ENCODE measurements at places on chromosomes 4 and X.

- no peak for DNase-seq
Observed at GRCh38 chr4:146883070-146883469, 62.6 kb downstream of the TTC29 start.

GRCh38 chrX:98548519-98548918 is 1664.8 kb downstream of the RPA4 start:
- no peak for DNase-seq

GRCh38 chr4:104975617-104976016 is 171.1 kb upstream of the TET2 start:
- DNase-seq, result no peak

- DNase-seq, result no peak
Observed at GRCh38 chr4:183544109-183544508, 39.3 kb downstream of the ING2 start.

DNA sequence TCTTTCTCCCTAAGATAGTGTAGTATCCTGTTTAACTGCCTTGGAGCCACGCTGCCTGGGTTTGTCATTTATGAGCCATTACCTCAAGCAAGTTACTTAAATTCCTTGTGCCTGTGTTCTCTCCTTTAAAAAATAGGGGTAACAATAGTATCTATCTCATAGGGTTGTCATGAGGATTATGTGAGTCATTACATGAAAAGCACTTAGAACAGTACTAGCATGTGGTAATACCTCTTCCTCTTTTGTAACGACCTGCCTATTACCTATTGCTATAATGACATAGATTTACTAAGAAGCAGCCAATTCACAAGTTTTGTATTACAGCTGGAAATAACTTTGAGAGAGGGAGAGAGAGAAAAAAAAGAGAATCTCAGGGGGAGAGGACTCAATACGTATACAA is 834.7 kb downstream of the RAPGEF2 start:
- no peak for DNase-seq

- DNase-seq, result no peak
Observed at GRCh38 chrX:54494166-54494988, 1.7 kb downstream of the FGD1 start.

GRCh38 chrX:154546354-154547244 is at the start of gene G6PD:
G6PD (minus strand) TSS chrX:154546846; CDS start chrX:154546155, 691 bp downstream.
- peak; percentile 62 for DNase-seq

GRCh38 chr4:180571516-180572055 is 1671.6 kb upstream of the TENM3 start:
- DNase-seq, result no peak

DNA sequence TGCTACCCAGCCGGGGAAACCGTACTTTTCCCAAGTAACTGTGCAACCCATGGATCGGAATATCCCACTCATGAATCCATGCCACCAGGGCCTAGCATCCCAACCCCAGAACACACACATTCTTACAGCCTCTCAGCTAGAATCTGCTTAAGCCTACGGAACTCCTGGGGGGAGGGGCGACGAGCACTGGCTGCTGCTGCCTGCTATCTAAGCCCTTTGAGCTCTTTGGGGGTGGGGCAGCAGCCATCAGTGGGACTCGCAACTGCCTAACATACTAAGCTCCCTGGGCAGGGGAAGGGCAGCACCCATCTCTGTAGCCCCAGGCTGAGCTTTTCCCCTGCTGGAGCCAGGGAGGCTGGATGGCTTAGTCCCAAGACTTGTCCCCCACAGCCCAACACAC is 28.6 kb downstream of the NUDT10 start:
- DNase-seq, result no peak

- no peak for DNase-seq
Observed at GRCh38 chrX:17167915-17168314, 207.1 kb upstream of the NHS start.

GRCh38 chr4:145034727-145035211 is 63.2 kb downstream of the ANAPC10 start:
- peak; percentile 2 for DNase-seq

DNA sequence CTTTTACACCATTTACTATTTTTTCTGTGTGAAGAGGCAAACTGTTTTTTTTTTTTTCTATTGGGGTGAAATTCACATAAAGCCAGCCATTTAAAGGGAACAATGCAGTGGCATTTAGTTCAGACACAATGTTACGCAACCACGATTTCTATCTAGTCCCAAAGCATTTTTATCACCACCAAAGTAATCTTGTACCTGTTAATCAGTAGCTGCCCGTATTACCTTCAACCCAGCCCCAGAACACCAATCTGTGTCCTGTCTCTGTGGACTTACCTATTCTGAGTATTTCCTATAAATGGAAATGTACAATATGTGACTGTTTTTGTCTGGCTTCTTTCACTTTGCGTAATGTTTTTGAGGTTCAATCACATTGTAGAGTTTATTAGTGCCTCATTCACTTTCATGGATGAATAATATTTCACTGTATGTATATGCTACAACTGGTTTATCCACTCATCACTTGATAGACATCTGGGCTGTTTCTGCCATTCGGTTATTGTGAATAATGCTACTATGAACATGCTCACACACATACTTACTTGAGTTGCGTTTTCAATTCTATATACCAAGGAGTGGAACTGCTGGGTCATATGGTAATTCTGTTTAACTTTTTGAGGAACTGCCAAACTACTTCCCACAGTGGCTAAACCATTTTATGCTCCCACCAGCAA is 116.2 kb downstream of the CDS1 start:
- no peak for DNase-seq

GRCh38 chrX:154096140-154097002 is 1.1 kb downstream of the MECP2 start:
- no peak for DNase-seq

DNA sequence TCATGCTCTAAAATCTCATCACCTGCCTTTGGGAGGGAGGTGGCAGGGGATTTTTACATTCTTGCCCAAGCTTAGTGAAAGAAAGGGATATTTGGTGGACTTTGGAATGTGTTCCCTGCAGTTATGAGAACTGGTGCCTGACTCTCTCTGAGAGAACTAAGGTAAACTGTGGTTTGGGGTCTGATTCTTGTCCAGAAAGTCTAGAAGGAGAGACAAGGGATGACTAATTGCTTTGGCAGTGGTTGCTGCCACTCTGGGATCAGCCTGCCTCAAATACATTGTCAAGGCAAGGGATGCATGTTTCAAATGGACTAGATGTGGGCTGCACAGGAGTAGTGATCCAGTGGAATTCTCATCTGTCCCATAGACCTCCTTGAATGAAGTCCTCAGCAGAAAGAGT is 115.2 kb downstream of the DDIT4L start:
- no peak for DNase-seq

GRCh38 chr4:122503214-122503613 is 46.7 kb upstream of the IL2 start:
- DNase-seq, result no peak

GRCh38 chr4:83029688-83030087 is 5.3 kb upstream of the COPS4 start:
- DNase-seq, result no peak

- no peak for DNase-seq
Observed at GRCh38 chr4:184596044-184596616, 53.1 kb downstream of the CASP3 start.

DNA sequence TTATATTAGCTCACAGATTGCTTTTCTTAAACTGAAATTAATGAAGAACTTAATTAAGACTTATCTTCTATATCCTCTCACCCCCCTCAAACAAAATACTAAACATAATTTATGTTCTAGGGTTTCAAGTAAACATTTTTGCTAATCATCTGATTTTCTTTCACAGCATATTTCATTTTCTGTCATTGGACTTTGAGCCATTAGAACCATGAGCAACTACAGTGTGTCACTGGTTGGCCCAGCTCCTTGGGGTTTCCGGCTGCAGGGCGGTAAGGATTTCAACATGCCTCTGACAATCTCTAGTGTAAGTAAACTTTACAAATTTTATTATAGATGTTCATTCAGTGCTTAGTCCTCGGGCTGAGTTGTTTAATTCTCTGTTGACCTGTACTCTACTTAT is 3.3 kb downstream of the PDLIM5 start:
- peak; percentile 52 for DNase-seq

- DNase-seq, result no peak
Observed at GRCh38 chrX:110015032-110015431, 12.1 kb downstream of the TMEM164 start.

GRCh38 chr4:138305050-138305449 is 62.9 kb upstream of the SLC7A11 start:
- DNase-seq, result no peak

DNA sequence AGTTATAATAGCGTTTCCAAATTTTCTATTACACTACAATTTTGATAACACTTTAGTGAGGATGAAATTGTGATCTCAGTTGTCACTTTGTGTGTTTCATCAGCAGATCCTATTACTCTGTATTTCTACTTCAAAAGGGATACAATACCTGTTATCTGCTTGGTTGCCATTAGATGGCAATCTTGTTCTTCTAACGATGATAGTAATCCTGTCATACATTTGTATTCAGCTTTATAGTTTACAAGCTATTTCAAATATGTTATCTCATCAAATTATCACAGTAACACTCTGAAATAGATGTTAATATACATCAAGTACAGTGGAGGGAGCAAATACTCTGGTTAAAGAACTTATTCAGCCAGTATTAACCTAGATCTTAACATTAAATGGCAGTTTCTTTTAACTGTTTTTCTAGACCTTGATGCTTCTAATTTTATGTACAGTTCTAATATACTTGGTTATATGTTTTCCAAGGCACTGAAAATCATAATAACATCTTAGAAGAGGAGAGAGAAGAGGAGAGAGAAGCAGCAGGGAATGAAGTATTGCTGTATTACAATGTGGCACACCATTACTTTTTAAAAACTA is 292.0 kb downstream of the CCSER1 start:
- peak; percentile 59 for DNase-seq

DNA sequence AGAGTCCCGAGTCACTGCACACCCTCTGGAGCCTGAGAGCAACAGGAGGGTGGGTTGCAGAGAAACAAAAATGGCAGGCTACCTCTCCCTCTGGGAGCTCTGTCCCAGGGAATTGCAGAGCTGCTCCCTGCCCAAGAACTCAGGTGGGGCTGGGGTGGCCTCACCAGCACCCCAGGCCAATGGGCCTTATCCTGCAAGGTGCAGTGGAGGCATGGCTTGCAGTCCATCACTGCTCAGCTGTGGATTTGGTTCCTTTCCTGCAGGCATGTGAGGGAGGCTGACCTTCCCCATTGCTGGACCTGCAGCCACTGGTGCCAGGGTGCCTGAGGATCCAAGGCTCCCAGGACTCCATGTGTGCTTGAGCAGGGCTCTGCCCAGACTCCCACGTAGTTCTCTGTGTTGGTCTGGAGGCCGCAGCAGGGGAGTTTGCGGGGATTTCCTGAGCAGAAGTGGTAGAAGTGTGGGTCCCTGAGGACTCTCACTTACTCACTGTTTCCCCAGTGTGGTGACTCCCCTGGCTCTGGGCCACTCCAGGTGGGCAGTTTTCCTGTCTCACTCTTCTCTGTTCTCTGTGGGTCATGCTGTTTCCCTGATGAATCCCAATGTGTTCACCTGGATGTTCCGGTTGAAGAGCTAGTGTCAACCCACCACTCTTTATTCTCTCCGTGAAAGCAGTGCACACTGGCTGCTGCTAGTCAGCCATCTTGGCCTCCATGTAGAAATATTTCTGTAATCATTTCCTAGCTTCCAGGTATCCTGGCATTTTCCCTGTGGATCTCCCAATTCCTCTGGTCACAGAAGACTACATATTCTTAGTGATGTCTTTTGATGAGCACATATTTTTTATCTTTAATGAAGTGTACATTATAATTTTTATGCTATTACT is 82.3 kb downstream of the ARHGAP24 start:
- no peak for DNase-seq

DNA sequence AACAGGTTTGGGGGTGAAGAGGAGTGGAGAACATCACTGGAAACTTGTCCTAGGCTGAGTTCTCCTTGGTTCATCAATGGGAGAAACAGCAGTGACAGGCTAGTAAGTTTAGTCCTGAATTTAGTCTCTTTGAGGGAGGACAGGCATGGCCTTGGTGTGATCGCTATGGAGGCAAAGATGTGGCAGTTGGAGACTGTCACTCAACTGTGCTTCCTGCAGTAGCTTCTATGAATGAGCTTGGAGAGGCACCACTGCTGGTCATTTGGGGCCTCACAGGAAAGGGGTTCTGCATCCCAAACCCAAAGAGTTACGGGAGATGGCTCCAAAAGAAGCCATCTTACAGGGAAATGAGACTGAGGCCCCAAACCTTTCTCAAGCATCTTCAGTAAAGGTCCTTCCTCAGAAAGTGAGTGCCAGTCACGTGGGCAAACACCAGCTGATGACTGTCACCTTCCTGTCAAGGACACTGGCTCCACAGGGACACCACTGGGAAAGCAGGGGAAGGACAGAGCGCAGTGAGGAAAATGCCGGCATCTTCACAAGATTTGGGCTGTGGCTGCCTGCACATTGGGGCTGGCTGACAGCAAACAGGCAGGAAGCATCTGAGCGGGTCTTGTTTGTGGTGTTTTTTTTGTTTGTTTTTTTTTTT is 7.2 kb downstream of the MRFAP1 start:
- DNase-seq, result no peak

- DNase-seq, result no peak
Observed at GRCh38 chr4:71609167-71609566, 174.7 kb downstream of the GC start.

DNA sequence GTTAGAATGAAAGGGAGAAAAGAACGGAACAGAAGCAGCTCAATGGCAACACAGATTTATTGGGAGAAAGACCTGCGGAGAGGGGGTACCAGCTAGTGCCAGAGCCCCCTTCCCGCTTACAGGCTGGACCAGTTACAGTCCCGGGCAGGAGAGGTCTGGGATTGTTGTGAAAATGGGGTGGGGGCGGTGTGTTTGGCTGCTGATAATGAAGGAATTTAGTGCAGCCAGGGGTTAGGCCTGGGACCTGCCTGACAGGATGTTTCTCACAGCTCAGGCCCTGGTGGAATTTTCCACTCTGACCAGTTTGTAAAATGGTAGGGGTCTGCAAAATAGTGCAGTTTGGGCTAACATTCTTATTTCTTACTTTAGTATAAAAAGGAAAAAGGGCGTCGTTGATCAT is 75.4 kb upstream of the SPIN4 start:
- no peak for DNase-seq

GRCh38 chrX:38357747-38358673 is 5.6 kb downstream of the OTC start:
- no peak for DNase-seq

- DNase-seq, result no peak
Observed at GRCh38 chr4:36218121-36218520, 26.2 kb downstream of the ARAP2 start.

GRCh38 chr4:19010761-19011160 is 989.2 kb upstream of the LCORL start:
- no peak for DNase-seq

DNA sequence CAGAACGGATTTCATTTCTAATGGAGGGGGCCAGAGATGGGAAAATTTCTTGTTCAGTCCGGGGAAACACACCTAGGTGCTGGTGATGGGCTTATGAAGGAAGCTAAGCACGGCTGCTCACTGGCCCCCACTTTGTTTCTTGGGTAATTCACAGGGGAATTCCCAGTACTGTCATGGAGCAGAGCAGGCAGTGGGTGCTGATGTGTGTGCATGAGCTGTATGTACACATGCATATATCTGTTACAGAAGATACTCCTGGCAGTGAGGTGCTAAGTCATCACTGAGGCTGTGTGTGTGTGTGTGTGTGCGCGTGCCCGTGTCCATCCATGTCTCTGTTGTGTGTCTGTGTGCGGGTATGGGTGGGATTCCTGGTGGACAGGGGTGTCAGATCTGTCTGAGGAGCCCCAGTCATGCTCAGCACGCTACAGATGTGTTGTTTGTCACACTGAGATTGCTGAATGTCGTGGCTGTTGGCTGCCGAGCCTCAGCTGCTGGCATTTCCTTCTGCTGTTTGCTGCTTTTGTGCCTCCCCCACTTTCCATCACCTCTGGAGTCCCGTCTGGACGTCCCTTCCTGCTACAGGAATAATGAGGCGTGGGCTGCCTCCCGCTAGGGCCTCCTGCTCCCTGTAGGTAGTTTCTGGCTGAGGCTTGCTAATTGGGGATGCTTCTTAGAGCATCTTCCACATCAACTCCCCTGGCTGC is 53.3 kb downstream of the JADE1 start:
- no peak for DNase-seq
